KG1 (cell line): ENCODE measurements at places on chromosomes 6 and 20.

- DNase-seq: no peak
These were observed 379.3 kb downstream of the CD109 start for GRCh38 chr6:74075323-74075722.

GRCh38 chr6:38264605-38265004 is 375.1 kb downstream of the BTBD9 start:
- DNase-seq: no peak

DNA sequence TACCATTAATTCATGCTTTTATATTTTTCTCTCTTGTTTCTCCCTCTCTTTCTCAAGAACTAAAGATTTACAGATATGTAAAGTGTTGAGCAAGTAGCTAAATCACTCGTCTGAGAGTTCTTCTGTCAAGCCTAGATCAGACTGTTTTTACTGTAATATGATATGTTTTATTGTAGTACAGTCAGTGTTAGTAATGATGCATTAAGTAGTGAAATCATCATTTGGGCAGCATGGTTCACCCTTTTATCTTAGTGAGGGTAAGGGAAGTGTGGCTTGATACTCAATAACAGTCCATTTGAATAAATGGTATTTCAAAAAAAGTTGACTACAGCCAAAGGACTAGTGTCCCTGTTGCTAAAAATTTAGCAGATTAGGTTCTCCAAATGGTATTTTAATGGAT is 9.2 kb downstream of the CYB5R4 start:
- DNase-seq: no peak

GRCh38 chr20:63686492-63687321 is 9.7 kb upstream of the TNFRSF6B start:
- no peak for DNase-seq

GRCh38 chr6:52647199-52647598 is 23.7 kb upstream of the TMEM14A start:
- no peak for DNase-seq
